Stimulated activated CD4-positive, alpha-beta T cell treated with anti-CD3 and anti-CD28 coated beads, Interleukin-12 subunit alpha, Interleukin-12 subunit beta, amount 100 ng/mL, for 24 hours (primary cell): ENCODE measurements at places on chromosomes 2 and 18.

DNA sequence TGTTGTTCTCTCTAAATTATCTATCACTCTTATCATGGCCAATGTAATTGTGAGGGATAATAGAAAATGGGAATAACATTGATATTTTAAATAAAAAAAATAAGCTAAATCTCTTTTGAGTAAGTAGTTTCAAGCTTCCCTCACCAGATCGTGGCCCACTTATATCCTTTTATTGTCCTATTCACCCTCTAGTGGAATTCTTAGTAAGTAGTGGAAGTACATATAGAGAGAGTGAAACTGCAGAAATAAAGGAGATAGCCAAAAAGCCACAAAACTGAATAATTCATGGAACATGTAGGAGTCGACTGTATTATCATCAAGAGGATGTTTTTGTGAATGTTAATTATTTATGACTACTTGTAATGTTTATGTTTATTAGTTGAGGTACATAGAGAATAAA, 66.1 kb upstream of the DTNA start:
- DNase-seq, result no peak

GRCh38 chr2:111029181-111029927, 91.4 kb upstream of the BCL2L11 start:
- no peak for DNase-seq

- DNase-seq, result no peak
Observed at GRCh38 chr18:74204526-74205152, 56.3 kb downstream of the TIMM21 start.

DNA sequence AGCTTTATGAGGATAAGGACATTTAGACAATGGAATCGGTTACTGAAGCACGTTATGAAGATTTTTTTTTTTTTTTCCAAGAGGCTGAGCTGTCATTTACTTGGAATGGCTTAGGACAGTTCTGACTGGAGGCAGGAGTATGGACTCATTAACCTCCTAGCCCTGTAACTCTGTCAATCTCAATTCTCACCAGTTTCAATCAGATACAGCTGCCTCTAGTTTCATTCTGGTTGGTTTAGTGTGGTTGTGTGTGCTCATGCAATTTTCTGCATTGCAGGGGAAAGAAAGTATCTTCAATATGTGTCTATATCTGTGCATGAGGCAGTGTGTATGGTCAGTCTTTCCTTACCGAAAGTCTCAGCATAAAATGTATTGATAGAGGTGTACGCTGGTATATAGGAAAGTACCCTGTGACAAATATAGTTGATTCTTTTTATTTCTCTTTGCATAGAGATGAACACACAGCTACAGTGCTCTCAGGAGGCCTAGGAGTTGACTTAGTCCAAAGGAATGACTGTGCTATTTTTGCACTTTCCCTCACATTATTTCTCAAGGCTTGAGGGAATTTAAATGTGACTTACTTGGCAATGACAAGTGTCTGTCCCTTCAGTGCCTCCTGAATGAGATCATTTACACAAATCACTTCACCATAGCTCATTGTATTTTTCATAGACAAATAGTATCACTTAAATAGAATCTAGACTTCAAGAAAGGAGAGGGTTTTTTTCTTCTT, 50.5 kb upstream of the GRB14 start:
- DNase-seq, result no peak

DNA sequence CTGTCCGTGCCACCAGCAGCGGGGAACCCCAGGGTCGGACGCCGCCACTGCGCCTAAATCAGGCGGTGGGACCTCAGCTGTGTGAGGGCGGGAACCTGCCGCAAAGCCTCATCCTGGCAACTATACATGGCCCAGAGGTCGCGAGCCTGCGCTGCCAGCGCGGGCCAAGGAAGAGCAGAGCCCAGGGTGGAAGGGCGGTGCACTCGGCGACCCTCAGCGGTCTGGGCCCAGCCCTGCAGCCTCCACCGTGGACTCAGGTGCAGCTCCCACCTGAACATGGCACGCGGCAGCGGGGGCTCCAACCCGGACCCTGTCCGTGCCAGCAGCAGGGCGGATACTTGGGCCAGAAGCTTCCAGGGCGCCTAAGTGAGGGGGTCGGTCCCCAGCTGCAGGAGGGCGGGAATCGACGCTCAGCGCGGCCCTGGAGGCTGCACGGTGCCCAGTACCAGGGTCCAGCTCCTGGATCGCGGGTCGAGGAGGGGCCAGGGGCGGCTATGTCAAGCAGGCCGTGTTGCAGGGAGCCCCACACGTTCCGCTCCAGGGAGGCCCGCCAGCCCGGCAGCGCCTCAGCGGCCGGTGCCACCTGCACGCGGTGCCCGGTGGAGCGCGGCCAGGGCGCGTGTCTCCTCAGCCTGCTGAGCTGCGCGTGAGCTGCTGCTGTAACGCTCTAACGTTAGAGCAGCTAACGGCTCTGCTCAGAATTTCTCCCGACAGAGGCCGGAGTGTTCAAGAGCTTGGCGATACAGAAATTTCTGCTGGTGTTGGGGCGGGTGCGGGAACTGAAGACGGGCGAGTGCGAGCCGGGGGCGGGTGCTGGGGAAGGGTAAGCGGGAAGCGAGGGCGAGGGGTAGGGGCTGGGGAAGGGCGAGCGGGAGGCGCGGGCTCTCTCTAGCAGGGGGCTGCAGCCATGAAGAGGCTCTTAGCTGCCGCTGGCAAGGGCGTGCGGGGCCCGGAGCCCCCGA, at the start of gene ANKRD30B:
Gene ANKRD30B (plus strand): TSS at position 660 of the 962 bp plus-strand sequence. CDS start 248 bp downstream, at position 908.
- DNase-seq, result no peak
